ENCODE measurements at places on chromosomes 5 and 9.

GRCh38 chr5:122036326-122036725 lies 41.7 kb downstream of the LOX start:
- no peak for DNase-seq

GRCh38 chr5:58582019-58582802 lies 664 bp upstream of the RAB3C start:
- DNase-seq: no peak

GRCh38 chr9:85700330-85700729 lies 41.4 kb downstream of the AGTPBP1 start:
- no peak for DNase-seq

DNA sequence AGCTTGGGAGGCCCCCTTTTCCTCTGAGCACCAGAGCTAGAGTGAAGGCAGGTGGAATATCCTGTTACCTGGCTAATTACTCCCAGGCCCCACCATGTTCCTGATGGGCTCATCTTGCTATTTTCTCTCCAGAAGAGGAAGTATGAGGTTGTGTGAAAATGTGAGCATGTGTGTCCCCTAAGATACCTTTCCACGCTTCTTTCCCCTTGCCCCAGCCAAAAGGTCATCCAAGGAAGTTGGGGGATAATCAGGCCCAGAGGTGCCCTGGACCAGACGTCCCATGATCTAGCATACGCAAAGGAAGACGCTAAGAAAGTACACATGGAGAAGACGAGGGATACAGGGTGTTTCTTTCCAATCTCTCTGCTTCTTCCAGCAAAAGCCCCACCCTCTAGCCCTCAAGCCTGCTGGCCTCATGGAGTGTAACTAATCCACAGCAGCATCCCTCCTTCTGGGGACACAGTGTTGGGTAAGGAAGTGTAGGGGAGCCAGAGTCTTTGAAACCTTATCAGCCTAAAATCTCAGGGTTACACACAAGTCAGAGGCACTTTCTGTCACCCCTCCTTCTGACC lies 115.3 kb downstream of the SLC1A3 start:
- no peak for DNase-seq

DNA sequence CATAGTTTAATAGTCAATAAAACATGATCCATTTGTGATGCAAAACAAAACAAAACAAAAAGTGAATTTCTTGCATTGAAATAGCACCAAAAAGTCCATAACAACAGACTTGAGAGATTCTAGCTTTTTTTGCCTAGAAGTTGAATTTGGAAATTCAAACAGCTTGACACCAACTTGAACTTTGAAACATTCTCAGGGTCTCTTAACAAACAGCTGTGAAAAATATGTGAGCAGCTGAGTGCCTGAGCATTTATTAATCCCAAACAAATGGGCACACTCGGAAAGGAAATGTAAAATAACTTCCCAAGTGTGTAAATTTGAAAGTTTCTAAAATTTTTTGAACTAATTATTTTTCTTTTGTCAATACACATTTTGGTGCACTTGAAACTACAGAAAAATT lies 56.0 kb upstream of the HMHB1 start:
- DNase-seq: no peak

DNA sequence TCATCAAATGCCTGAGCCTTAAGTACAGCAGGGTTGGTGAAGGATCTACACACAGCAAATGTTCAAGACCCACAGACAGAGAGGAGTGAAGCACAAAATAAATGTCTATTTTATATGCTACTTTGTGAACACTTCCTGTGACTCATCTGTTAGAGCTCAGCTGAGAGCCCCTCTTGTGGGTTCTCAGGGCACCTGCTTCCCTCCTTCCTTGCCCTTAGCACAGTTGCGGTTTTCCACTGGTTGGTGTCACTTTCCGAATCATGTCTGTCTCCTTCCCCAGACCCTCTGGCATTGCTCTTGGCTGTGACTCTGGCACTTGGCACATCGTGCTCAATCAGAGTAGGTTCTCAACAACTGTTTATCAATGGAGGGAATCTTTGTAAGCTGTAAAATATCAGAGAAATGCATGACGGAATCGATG lies 128.5 kb upstream of the STC2 start:
- no peak for DNase-seq

GRCh38 chr5:140259500-140259899 lies 43.4 kb downstream of the PFDN1 start:
- no peak for DNase-seq

DNA sequence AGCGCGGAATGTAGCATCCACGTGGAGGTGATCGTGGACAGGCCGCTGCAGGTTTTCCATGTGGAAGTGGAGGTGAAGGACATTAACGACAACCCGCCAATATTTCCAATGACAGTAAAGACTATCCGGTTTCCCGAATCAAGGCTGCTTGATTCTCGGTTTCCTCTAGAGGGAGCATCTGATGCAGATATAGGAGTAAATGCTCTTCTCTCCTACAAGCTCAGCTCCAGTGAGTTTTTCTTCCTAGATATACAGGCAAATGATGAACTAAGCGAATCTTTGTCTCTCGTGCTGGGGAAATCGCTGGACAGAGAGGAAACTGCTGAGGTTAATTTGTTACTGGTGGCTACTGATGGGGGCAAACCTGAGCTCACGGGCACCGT lies 598 bp downstream of the PCDHA2 start:
- DNase-seq: no peak

Measured in stimulated activated CD4-positive, alpha-beta T cell treated with anti-CD3 and anti-CD28 coated beads, Interleukin-4, amount 100 ng/mL, for 24 hours (primary cell).